SW480 (cell line): ENCODE measurements at places on chromosomes 5 and 9.

DNA sequence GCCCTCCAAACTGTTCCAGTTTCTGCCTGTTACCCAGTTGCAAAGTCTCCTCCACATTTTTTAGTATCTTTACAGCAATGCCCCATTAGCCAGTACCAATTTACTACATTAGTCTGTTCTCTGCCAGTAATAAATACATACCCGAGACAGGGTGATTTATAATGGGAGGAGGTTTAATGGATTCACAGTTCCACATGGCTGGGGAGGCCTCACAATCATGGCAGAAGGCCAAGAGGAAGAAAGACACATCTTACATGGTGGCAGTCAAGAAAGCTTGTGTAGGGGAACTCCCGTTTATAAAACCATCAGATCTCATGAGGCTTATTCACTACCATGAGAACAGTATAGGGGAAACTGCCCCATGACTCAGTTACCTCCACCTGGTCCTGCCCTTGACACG lies 600.7 kb upstream of the CDH6 start:
- no peak for DNase-seq

DNA sequence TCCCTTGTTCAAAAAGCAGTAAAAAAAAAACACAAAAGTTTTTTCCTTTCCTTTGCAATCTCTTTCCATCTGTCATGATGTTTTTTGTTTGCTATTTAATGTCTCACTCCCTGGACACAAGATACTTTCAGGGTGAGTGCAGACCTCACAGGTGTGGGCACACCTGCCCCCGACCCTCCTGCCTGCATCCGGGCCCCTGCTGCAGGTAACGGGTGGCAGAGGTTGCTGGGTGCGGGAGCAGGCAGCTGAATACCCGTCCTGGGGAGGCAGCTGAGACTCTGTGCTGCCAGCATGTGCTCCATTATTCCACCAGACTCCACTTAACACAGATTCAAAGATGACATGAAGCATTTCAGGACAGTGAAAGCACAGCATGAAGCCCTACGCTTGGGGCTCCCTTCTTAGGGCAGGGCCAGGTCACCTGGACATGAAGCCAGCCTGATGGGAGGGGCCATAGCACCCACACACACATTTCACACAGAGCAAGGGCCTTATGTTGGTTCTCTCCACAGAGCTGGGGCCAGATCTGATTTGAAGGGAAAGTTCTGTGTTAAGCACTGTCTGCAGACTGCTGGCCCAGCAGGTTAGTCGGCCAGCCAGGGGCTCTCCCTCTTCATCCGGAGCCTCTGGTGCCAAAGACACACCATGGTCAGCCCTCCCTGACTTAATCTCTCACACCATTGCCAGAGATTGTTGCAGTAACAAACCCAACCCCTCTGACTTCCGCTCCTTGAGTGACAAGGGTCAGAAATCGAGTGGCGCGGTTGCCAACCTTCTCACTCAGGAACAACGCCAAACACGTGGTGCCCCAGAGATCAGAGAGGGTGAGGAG lies 13.0 kb downstream of the NEK6 start:
- no peak for DNase-seq

DNA sequence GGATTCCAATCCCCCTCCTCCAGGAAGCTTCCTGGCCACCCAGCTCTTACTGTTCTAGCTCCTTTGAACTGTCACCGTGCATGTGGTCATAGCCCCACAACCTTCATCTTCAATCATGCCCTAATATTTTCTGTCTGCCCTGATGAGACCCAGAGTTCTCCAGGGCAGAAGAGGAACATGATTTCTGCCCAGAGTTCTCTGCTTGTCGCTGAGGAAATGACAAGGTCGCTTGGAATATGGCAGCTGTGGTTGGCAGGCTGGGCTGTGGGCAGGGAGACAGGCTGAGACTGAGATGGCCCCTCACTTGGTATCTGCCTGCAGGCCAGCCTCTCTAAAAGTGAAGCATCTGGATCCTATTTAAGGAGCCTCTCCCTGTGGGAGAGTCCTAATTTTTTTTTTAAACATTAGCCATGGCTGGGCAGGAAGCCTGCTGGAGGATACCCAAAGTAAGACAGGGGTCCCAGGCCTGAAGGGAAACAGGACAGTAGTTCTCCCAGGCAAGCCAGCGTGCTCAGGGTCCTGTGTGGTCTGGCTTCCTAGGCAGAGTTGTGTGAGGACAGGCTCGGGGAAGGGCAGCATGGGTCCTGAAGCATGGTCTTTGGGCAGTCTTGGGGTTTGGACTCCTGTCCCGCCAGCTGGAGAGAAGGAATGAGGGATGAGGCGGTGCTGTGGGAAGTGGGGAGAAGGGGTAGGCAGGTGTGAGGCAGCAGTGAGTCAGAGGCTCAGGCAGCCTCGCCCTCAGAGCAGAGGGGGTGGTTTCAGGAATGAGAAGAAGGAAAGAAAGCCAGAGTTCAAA lies 242.1 kb downstream of the FSTL4 start:
- DNase-seq: peak; percentile 87

- DNase-seq: no peak
These were observed 98.6 kb downstream of the GNAQ start for GRCh38 chr9:77933019-77933418.

- no peak for DNase-seq
These were observed 175.7 kb upstream of the OTULINL start for GRCh38 chr5:14405706-14406553.

DNA sequence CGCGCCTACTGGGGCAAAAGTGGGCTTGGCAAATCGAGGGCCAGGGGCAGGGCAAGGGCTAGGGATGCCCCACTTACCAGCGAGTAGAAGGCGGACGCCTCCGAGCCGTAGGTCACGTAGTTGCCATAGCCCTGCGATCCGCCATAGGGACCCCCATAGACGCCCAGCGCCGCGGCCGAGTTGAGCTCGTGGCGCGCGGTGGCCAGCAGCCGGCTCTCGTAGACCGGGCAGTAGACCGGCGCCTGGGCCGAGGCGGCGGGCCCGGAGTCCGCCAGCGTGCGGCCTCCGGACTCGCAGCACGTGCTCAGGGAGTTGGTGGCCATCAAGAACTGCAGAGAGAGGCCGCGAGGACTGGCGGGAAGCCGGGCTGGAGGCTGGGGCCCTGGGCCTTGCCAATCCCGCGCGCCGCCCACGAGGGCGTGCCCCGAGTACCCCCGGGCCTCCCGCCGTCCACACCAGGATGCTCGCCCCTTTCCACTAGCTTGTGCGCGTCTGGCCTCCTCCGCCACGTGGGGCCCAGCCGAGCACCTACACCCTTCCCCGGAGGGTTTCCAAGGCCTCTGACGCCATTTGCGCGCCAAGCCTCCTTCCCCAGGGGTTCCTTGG lies 891 bp downstream of the IRX4 start:
- no peak for DNase-seq

DNA sequence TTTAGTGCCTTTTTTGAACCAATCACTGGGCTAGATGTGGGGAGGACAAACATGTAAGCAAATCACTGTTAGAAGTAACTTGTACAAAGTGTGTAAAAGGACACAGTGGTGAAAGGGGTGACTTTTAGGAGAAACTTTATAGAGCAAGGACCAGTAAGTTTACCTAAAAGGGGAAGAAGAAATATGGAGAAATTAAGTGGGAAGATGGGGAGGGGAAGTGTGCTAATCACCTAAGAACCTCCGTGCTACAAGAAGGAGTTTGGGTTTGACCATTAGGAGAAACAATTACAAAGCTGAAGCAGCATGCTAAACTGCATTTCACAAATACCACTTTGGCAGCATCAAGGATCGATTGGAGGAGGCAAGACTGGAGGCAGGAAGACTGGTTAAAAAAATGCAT lies 17.3 kb downstream of the ITGA1 start:
- no peak for DNase-seq

GRCh38 chr5:32810804-32811203 lies 99.7 kb downstream of the NPR3 start:
- DNase-seq: no peak

- DNase-seq: no peak
These were observed 97.0 kb upstream of the VCAN start for GRCh38 chr5:83374547-83374946.

GRCh38 chr5:40021007-40021406 lies 596.2 kb upstream of the DAB2 start:
- DNase-seq: no peak

DNA sequence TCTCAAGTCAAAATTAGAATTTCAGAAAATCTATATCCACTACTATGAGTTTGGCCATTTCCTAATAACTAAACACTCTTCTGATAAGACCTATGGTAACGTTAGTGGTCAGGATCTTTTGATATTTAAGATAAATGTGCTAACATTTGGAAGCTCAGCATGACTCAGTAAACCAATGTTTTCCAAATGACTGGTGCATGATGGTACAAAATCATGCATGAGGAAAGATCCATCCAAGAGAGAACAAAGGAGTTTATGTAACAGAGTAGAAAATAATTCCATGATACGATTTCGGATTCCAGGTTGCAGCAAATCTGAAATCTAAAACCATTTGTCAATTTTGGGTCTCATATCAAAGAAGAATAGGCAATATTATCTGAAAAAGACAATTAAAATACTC lies 279.2 kb downstream of the NSG2 start:
- DNase-seq: no peak

DNA sequence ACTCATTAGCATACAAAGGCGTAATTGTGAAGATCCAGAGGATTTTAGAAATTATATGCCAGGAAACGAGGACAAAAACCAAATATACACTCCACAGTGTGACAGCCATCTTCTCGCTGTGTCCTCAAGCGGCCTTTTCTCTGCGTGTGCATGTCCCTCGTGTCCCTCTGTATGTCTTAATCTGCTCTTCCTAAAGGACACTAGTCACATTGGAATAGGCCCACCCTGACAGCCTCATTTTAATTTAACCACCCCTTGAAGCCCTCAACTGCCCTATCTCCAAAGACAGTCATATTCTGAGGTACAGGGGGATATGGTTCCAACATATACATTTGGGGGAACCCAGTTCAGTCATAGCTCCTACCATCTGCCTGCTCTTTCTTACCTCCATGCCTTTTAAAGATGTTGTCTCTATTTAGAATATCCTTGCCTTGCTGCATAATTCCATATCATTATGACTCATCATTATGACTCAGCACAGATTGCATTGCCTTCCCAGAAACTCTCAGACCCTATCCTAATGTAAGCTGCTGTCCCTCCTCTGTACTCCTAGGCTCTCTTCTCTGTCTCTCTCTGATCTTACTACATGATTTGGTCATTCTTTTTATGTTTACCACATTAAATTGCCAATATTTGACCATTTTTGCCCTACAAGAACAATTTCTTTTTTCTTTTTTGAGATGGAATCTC lies 210.9 kb downstream of the AOPEP start:
- DNase-seq: peak; percentile 89

DNA sequence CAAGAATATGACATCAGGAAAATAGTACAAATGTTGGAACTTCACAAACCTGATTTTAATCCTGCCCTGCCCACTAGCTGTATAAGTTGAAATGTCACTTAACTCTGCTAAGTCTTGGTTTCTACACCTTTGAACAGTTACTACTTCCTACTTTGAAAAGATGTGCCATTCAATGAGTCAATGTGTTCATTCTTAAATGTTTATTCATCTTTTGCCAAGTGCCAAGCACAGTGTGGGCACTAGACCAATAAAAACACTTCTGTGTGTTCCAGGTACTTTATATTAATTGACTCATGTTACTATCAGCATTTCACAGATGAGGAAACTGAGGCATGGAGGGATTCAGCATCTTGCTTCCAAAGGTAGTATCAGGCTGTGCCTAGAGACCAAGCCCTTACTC lies 12.8 kb downstream of the PDCL start:
- DNase-seq: no peak

- no peak for DNase-seq
These were observed 12.2 kb upstream of the CSNK1A1 start for GRCh38 chr5:149563466-149563865.

DNA sequence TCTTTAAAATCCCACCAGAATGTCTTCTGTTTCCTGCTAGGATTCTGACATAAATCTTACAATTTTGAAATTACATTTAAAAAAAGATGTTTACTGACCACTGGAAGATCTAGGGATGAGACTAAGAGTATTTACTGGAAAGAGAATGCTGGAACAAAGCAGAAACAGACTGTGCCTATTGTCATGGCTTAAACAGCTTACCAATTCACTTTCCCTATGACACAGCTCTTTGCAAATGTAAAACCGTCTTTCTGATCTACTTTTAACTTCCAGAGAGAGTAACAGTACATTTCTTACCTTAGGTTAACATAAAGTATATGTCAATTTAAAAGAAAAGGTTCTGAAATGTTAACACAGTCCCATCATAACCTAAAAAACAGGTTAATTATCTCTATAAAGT lies 10.7 kb downstream of the GIN1 start:
- no peak for DNase-seq

DNA sequence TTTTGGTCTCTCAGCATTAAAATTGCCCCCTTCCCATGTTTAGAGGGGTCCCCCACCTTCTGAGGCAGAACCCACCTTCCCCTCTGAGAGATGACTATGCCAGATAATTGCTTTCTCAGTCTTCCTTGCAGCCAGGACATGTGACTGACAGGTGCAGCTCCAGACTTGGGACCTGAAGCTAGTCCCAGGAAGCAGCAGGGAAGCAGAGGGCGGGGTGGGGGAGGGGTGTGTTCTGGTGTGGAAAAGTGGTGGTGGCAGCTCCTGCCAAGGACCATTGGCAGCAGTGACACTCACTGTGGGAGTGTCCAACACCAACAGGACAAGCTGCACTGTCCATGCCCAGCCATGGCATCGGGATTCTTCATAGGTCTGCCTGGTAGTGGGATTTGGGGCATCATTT lies 2.3 kb downstream of the EIF4E1B start:
- no peak for DNase-seq

GRCh38 chr5:38319491-38319890 lies 61.1 kb downstream of the EGFLAM start:
- DNase-seq: no peak

DNA sequence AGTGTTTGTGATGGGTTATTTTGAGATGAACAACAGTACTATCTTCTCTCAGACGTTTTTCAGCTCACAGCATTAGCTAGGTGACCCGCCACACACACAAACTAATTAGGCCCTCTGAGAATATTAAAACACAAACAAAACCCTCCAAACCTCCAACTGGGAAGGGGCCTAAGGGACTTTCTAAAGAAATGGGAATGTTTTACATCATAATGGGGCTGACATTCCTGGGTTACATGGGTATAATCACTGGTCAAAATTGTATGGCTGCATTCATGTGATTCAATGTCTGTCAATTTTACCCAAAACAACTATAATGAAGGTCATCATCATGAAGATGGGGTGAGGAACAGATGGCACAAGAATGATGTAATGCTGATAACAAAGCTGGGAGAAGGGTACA lies 59.6 kb downstream of the SPTLC1 start:
- no peak for DNase-seq
